GM13977 (cell line): ENCODE measurements at places on chromosomes 1 and 21.

GRCh38 chr1:70887936-70888335 lies 159.7 kb downstream of the PTGER3 start:
- no peak for DNase-seq

DNA sequence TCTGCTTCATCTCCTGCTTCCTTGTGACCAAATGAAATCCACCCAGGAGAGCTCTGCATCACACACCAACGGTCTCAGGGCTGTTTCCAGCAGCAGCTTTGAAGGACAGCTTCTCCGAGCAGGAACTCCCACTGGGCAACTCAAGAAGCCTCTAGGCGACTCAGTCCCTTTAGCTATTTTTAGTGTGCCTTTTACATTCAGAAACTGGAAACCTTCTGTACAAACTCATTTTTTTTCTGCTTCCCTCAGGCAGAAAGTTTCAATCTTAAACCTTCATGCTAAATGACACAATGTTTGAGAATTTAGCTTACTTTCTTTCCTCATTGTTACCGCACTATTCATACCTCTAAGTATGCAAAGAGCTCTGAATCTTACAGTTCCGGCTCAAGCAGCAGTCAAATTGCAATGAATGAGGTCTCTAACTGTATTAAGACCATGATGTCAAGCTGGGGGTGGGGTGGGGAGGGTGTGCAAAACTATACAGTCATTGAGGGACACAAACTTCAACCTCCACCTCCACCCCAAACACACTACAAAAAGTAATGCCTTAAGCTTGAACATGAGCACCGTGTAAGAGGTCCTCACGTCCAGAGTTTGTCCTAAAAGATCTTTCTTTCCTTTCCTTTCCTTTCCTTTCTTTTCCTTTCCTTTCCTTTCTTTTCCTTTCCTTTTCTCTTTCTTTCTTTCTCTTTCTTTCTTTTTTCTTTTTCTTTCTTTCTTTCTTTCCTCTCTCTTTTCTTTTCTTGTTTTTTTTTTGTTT lies 16.4 kb upstream of the TARBP1 start:
- DNase-seq, result peak; percentile 67

- DNase-seq, result no peak
These were observed 776.5 kb downstream of the KCNT2 start for GRCh38 chr1:195831789-195832188.

- no peak for DNase-seq
These were observed 1.6 kb downstream of the ADGRL4 start for GRCh38 chr1:79004916-79005315.

DNA sequence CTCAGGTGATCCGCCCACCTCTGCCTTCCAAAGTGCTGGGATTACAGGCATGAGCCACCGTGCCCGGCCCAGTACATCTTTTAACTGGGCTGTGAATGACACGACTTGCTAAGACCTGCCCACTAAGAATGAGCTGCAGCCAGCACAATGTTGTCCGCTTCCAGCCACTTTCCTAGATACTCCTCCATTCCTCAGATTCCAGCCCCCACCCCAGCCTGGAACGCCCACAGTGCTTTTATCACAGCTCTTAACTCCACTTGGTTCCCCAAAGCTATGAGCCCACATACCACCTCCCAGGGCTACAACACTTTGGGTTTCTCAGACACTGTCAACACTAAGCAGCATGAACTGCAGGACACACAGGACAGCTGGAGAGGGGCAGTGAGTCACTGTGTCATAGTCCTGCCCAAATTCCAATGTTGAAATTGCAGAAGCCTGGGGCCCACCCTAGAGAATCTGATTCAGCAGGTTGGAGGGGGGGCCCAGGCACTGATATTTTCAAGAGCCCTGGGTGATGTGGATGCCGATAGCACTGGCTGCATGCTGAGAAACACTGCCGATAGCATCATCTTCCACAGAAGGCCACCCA lies 58.0 kb downstream of the ACBD3 start:
- no peak for DNase-seq

DNA sequence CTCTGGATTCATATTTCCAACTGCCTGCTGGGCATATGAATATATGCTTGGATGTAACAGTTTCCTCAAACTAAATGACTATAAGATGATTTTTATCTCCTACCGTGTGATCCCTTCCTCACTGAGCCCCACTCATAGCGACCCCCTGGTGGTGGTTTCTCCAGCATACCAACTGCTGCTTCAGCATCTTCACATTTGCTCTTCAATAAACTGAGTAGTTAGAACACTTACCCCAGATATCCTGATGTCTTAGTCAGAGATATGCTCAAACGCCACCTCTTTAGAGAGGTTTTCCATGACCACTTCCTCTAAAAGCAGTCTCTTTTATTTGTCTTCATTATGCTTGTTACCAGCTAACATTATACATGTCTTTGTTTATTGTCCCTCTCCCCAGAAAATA lies 10.2 kb upstream of the HNRNPR start:
- DNase-seq, result no peak

- DNase-seq, result no peak
These were observed 21.3 kb upstream of the KCNE2 start for GRCh38 chr21:34342476-34342875.

DNA sequence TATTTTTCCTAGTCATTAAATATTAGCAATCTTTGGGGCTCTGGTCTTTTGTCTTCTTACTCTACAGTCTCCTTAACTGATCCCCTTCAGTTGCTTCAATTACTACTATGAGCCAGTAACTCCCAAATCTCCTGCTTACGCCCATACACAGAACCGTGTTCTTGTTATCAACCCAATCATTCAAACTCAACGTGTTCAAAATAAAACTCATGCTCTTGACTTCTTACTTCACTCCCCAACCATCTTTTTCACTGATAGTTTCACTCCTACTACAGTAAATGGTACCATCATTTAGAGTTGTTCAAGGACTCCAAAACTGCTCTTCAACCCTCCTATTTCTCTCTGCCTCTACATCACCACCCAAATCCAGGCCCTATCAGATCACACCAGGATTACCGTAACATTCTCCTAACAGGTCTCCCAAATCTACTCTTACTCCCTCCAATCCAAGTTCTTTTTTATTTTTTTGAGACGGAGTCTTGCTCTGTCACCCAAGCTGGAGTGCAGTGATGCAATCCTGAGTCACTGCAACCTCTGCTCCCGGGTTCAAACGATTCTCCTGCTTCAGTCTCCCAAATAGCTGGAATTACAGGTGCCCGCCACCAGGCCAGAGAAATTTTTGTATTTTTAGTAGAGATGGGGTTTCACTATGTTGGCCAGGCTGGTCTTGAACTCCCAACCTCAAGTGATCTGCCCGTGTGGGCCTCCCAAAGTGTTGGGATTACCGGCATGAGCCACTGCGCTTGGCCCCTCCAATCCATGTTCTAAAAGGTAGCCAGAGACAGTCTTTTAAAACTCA lies 3.0 kb downstream of the YARS1 start:
- no peak for DNase-seq

- no peak for DNase-seq
These were observed 74.9 kb upstream of the BCL10 start for GRCh38 chr1:85351202-85351828.

DNA sequence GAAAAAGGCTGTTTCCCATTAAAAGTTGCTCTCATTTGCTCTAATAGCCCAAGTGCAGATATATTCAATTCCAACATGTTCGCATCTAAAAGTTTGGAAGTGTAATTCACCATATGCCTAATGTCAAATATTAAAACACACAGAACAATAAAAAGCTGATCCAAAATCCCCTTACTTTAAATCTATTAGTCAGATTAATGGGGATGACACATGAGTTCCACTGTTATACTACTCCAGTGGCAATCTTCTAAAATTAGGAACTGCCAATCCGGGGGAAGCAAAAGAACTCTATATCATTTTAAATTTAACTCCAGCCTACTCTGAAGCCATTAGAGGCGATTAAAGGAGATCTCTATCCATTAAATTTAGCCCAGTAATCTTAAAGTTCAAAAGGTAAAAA lies 317.1 kb downstream of the NTNG1 start:
- DNase-seq, result no peak

- DNase-seq, result no peak
These were observed 92.4 kb downstream of the RUNX1 start for GRCh38 chr21:34956416-34957316.

- DNase-seq, result no peak
These were observed 110.8 kb downstream of the SMYD3 start for GRCh38 chr1:246396322-246396721.

DNA sequence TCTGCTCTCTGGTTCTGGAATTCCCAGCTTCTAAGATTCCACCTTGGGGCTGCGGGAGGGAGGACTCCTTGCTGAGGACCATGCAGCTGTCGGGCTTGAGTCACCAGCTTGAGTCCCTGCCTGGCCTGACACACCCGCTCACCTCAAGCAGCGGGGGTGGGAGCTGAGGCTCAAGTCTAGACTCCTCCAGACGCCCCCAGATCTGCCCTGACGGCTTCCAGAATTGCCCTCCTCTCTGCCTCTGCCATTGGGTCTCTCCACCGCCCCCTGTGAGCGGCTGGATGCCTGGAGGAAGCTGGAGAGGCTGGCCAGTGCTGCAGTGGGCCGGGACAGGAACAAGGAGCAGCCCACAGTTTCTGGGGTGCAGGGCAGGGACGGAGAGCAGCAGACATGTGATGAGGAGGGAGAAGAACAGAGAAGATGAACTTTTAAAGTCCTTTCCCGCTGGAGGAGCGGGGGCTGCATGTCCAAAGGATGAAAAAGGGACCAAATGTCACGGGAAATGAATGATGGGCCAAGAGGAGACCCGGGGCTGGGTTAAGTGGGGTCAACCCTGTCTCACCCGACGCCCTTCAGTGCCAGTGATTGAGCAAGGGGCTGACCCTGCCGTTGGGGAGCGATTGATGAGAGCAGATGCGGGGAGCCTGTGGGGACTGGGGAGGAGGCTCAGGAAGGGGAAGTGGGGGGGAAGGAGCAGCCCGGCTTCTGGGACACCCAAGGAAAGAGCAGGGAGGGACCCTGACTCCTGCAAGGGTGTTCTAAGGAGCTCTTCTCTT lies 13.5 kb downstream of the CRABP2 start:
- no peak for DNase-seq

DNA sequence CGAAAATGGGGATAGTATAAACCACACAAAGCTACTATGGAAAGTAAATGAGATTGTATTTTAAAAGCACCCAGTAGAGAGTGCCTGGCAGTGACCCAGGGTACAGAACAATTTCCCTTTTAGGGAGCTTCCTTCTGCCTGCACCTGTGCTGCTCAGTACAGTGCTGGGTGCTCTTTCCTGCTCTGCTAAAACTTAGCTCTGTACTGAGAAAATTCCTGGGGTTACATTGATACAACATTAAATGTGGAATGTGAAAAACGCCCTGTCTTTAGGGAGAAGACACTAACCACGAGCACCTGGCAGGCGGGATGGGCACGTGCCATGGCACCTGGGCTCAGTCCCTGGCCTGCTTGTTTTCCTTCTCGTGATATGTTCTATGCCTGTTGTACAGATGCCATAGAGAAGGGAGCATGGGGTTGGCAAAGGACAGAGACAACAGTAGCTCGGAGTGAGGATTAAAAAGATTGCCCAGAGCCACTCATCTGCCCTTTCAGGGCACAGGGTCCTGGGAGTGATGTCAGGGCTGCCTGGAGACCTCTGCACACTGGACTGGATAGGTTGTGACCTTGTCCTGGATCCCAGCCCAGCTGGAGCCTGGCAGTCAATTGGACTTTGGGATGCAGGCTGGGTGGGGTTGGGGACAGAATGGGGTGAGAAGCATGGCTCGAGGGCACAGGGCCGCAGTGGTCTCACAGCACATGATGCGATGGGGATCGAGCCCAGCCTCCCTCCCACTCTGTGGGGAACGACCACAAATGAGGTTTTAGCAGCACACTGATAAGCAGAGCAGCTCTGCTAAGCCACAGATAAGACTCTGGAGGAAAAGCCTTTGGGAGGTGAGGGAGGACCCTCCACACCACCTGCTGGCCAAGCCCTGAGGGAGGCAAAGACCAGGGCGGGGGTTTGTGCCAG lies 4.2 kb downstream of the SPATA46 start:
- DNase-seq, result no peak

DNA sequence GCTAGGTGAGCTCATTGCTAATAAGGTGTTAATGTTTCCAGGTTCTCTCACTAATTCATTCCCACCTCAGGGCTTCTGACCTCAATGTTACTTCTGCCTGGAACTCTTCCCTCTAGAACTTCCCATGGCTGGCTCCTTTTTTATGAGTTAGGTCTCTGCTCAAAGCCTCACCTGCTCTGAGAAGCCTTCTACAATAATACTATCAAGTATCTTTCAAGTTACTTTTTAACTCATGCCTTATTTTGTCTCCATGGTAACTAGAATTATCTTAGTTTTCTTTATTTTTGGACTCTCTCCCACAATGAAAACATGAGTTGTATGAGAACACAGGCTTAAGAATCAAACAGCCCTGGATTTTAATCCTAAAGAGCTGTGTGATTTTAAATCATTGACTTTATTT lies 3.5 kb upstream of the C1orf52 start:
- DNase-seq, result no peak

GRCh38 chr1:189084811-189085210 lies 1392.9 kb downstream of the BRINP3 start:
- no peak for DNase-seq

- DNase-seq, result no peak
These were observed 9.1 kb downstream of the SGIP1 start for GRCh38 chr1:66542811-66543767.

- DNase-seq, result peak; percentile 15
These were observed 117.3 kb downstream of the MAB21L3 start for GRCh38 chr1:116228511-116228910.

DNA sequence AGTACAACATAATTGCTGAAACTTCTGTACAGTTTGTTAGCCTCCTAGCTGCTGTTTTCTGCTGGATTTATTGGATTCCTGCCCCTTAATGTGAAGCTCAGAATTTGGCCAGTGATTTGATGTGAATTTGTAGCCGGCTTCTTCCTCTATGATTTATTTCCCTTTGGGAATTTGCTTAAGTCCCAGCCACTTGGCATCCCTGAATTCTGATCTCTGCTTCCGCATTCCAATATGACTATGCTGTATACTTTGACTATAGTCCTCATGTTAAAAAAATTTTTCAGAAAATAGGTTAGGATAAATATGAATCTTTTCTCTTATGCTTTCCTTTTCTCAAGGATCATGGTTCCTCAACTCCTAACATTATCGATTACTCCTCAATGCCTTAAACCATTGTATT lies 12.4 kb upstream of the LRIF1 start:
- DNase-seq, result no peak

- DNase-seq, result no peak
These were observed 54.5 kb downstream of the EXO1 start for GRCh38 chr1:241902391-241903065.

GRCh38 chr1:33282791-33283190 lies 26.5 kb downstream of the ZNF362 start:
- DNase-seq, result no peak

- no peak for DNase-seq
These were observed 101.4 kb upstream of the PDE4B start for GRCh38 chr1:65691152-65691900.

GRCh38 chr1:44524655-44525500 lies 119.8 kb downstream of the RNF220 start:
- no peak for DNase-seq

GRCh38 chr1:149917571-149918144 lies at the start of gene SV2A:
Gene SV2A (minus strand): TSS chr1:149917844. CDS start chr1:149913840, 4,004 bp downstream.
- DNase-seq, result no peak

DNA sequence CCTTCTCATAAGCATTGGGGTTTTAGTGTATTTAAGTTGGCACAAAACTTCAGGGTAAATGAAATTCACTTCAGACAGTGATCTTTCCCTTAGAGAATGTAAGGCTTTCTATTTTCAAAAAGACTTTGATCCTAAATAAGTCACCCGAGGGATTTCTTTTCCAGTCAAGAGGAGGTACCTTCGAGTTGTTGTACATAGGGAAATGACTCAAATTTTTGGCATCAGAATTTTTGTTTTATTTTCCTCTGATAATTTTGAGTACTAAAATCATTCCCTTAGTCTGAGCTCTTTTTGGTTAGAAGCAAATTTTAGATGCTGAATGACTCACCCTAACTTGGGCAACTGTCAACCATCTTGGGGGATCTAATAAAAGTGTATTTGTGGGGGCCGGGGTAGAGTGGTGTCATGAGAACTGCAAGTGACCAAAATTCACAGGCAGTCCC lies 193.9 kb downstream of the DHRS3 start:
- no peak for DNase-seq
